HCEC 1CT (cell line): ENCODE measurements at places on chromosomes 3 and 15.

GRCh38 chr3:147397155-147397874, 9.0 kb downstream of the ZIC4 start:
- no peak for DNase-seq

DNA sequence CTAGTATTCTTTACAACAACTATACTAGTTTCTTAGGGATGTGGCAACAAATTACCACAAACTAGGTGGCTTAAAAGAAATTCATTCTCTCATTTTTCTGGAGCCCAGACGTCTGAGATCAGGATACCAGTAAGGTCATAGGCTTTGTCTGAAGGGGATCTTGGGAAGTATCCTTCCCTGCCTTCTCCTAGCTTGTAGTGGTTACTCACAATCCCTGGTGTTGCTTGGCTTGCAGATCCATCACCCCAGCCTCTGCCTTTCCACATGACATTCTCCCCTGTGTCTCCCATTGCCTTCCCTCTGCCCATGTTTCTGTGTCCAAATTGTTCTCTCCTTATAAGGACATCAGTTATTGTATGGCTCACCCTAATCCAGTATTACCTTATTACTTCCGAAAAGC, 24.3 kb upstream of the CLDN1 start:
- DNase-seq = no peak

GRCh38 chr3:54857343-54857742, 70.5 kb downstream of the LRTM1 start:
- DNase-seq = no peak

DNA sequence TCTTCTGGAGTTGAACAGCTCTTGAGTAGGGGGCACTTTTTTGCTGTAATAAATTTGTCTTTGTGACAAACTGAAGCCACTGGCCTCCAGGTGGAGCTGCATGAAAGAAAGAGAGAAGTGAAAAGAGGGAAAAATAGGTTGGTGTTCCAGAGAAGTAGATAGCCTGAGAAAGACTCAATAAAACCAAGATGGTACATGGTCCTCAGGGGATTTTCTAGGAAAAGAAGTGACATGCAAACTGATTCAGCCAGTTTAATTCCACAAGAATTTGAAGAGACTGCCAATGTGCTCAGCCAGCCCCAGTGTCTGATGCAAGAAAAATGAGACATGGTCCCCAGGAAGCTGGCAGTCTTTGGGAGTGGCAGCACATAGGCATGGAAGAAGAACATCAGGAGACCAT, 152.7 kb downstream of the CD47 start:
- DNase-seq = peak; percentile 24

- no peak for DNase-seq
Measured at GRCh38 chr3:128229106-128229857, 76.0 kb downstream of the EEFSEC start.

GRCh38 chr3:10344147-10344943, 23.4 kb upstream of the SEC13 start:
- peak; percentile 41 for DNase-seq

- DNase-seq = no peak
Measured at GRCh38 chr15:72135719-72136118, 17.5 kb downstream of the SENP8 start.

- DNase-seq = no peak
Measured at GRCh38 chr3:41137686-41138111, 61.6 kb upstream of the CTNNB1 start.

- peak; percentile 98 for DNase-seq
Measured at GRCh38 chr3:112676659-112677234, 35.8 kb upstream of the CCDC80 start.

- DNase-seq = no peak
Measured at GRCh38 chr3:118927449-118927848, 107.2 kb downstream of the IGSF11 start.

GRCh38 chr15:70580958-70581357, 182.4 kb downstream of the UACA start:
- no peak for DNase-seq

DNA sequence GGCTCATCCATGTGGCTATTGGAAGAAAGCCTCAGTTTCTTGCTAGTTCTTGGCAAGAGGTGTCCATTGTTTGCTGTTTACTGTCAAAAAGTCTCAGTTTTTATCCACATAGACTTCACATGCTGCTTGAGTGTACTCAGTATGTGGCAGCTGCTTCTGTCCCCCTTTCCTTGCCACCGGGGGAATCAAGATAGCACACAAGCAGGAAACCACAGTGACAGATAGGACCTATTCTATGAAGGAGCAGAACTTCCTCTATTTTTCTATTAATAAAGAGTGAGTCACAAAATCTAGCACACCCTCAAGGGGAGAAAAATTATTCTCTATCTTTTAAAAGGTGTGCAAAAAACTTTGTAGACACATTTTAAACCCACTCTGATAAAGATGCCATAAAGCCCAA, 121.4 kb upstream of the GMNC start:
- no peak for DNase-seq

- DNase-seq = no peak
Measured at GRCh38 chr3:144774897-144775296, 803.3 kb downstream of the DIPK2A start.

GRCh38 chr3:134908271-134908670, 113.2 kb downstream of the EPHB1 start:
- no peak for DNase-seq

GRCh38 chr3:13065727-13066126, 7.5 kb downstream of the IQSEC1 start:
- DNase-seq = no peak
